ENCODE measurements at places on chromosomes 1 and 21.

GRCh38 chr1:191907121-191907520 is 251.1 kb upstream of the RGS18 start:
- no peak for DNase-seq

DNA sequence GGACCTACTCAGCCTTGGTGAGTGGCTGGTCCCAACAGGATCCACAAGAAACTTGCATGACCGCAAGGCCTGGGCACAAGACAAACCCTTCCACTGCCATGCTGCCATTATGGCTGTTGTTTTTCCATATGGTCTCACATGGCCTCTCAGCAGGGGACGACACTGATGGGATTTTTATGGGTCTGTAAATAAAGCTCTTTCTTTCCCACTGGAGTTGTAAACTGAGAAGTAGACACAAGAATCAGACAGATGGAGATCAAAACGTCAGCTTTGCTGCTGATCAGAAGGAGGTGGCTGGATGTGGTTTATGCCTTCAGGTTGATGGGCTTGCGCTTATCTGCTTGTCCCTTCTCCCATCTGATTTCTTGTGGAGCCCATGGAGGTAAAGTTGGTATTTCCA is 138.1 kb upstream of the KCNJ6 start:
- no peak for DNase-seq

DNA sequence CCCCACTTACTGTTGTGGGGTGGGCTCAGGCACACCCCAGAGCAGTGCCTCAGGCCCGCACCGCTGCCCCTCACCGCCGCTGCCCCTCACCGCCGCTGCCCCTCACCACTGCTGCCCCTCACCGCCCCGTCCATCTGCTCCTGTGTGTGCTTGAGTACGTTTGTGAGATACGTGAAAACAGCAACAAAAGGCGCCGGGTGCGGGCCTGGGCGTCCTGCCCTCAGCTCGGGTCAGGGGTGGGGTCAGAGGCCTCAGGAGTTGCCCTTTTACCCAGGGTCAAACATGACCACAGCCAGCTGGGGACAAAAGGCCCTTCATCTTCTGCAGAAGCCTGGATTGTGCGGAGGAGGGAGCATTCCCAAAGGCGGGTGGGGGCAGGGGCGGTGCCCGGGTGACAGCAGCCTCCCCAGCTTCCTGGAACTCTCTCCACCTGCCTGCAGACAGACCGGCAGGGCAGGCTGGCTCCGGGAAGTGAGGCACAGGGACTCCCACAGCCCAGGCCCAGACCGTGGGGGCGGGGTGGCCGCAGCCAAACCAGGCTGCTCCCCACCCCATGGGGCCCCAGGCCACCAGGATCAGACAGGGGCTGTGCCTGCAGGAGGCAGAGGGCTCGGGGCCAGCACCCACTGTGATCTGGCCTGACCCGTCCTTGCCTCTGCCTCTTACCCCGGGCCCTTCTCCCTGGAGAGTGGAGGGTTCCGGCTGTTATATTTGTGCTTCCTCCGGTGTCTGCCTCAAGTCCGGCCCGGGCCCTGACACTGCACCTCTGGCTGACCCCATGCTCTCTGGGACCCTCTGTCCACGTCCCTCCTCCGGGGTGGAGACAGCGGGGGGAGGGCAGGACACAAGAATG is 2.3 kb upstream of the VWA1 start:
- DNase-seq: no peak

DNA sequence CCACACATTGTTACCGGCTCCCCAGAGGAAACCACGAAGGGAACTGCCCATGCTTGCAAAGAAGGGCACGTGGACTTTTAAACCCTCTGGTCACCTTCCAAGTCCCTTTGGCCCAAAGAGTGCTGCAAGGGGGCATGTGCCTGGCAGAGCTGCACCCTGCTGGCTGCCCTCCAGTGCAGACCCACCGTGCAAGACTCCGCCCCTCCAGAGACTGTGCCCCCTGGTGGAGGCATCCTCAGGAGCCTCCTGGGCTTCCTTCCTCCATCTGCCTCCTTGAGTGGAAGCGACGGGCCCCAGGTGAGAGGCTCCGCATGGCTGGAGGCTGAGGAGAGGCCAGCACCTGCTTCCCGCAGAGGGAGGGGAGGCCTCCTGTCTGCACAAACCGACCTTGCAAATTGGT is 100.6 kb downstream of the CRYAA start:
- peak; percentile 31 for DNase-seq

DNA sequence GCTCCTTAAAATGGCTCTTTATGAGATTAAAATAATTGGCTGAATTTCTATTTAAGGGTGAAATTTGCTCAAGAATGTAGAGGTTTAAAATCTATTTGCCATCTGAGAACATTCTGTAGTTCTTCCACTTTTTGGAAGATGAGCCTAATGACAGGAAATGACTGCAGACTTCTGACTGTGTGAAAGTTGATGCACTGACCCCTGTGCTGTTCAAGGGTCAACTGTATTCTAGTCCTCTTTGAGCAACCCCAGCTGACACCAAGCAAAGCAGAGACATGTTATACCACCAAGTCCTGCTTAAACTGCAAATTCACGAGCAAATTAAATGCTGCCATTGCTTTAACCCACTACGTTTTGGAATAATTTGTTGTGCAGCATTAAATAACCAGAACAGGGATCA is 26.6 kb downstream of the DDAH1 start:
- DNase-seq: no peak

- DNase-seq: no peak
Observed at GRCh38 chr1:155946633-155947219, 5.3 kb downstream of the RXFP4 start.

- no peak for DNase-seq
Observed at GRCh38 chr1:225471109-225471452, 43.2 kb upstream of the LBR start.

Data from CD4-positive, alpha-beta T cell treated with Interleukin-1 beta for 1 hour (primary cell).